Adrenal gland (tissue), 19 donors: ENCODE measurements at places on chromosomes 3 and 15. TPM values are rescaled to one million over a fixed set of nuclear protein-coding genes. Genes with fewer than 3 reads are reported as not detected.

Gene TERC
- polyA plus RNA-seq = not detected

Gene PTH1R
- 1,399 TPM for polyA plus RNA-seq

Gene IL17RB
- 7.0 TPM for polyA plus RNA-seq

Gene PTPN23
- polyA plus RNA-seq = 70.0 TPM

Gene GHSR
- polyA plus RNA-seq = not detected

Gene ADGRG7
- polyA plus RNA-seq = not detected

Gene ECE2
- polyA plus RNA-seq = 3.0 TPM

Gene IL20RB
- polyA plus RNA-seq = 1.2 TPM

Gene APEH
- polyA plus RNA-seq = 124 TPM

Gene MESP2
- 0.57 TPM for polyA plus RNA-seq

Gene MASP1
- 8.3 TPM for polyA plus RNA-seq

Gene HES1
- 34.3 TPM for polyA plus RNA-seq

Gene CHRD
- polyA plus RNA-seq = 41.2 TPM

Gene TGM5
- polyA plus RNA-seq = 0.13 TPM

Gene UCN2
- not detected for polyA plus RNA-seq

Gene FMN1
- 6.0 TPM for polyA plus RNA-seq

Gene SLC6A11
- 0.03 TPM for polyA plus RNA-seq

Gene ZBED2
- not detected for polyA plus RNA-seq

Gene NXPE3
- 2.7 TPM for polyA plus RNA-seq

Gene SLC12A1
- polyA plus RNA-seq = under 0.01 TPM

Gene LMOD3
- 0.07 TPM for polyA plus RNA-seq

Gene IP6K2
- polyA plus RNA-seq = 185 TPM

Gene GOLGA6D
- polyA plus RNA-seq = not detected

Gene P2RY12
- 2.3 TPM for polyA plus RNA-seq

Gene DNAH12
- polyA plus RNA-seq = 0.84 TPM

Gene RBP2
- 0.71 TPM for polyA plus RNA-seq

Gene KCNH8
- 7.6 TPM for polyA plus RNA-seq

Gene MTMR10
- polyA plus RNA-seq = 21.1 TPM

Gene MUC20
- polyA plus RNA-seq = 1.7 TPM

Gene A4GNT
- polyA plus RNA-seq = not detected

Gene TMEM158
- 5.5 TPM for polyA plus RNA-seq

Gene CCDC191
- polyA plus RNA-seq = 3.7 TPM

Gene CPA3
- polyA plus RNA-seq = 0.44 TPM

Gene ADAMTS7
- polyA plus RNA-seq = 27.7 TPM

Gene CXCR6
- 0.30 TPM for polyA plus RNA-seq

Gene HGD
- 0.56 TPM for polyA plus RNA-seq

Gene ABI3BP
- polyA plus RNA-seq = 9.0 TPM

Gene FRMD5
- 2.9 TPM for polyA plus RNA-seq

Gene TCF12
- polyA plus RNA-seq = 13.5 TPM

Gene TMC3
- polyA plus RNA-seq = 0.03 TPM

Gene HTR3E
- not detected for polyA plus RNA-seq

Gene TLR9
- 0.34 TPM for polyA plus RNA-seq

Gene TM4SF1
- polyA plus RNA-seq = 83.5 TPM

Gene MAP6D1
- polyA plus RNA-seq = not detected

Gene AADACL2
- polyA plus RNA-seq = not detected

Gene CCDC13
- polyA plus RNA-seq = 1.5 TPM

Gene TRIM59
- 0.32 TPM for polyA plus RNA-seq

Gene C3orf20
- polyA plus RNA-seq = not detected

Gene DPPA2
- not detected for polyA plus RNA-seq

Gene CMTM6
- 32.0 TPM for polyA plus RNA-seq

Gene CHRNA7
- 2.2 TPM for polyA plus RNA-seq

Gene CACNA2D2
- 2.0 TPM for polyA plus RNA-seq
